ENCODE measurements at places on chromosomes 1 and 21. TPM values are rescaled to one million over a fixed set of nuclear protein-coding genes. Genes with fewer than 3 reads are reported as not detected.
A peak's percentile ranks its signal among the peaks of the same experiment; 100 is the strongest.

DNA sequence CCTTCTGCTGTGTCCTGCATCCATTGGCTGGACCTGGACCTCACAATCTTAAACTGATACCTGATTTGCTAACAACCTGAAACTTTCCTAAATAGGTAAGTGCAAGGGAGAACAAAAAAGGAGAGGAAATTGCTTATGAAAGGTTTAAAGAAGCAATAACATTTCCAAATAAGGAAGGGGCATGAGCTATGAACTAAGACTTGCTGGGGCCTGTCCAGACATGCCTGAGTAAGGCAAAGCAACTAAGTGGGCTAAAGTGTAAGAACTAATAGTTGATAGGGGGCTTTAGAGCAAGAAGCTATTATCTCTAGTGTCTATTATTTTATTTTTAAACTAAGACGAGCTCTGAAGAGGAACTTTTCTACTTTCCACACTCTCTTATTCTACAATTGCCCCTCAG is 11.6 kb downstream of the JMJD4 start:
- H3K27me3 ChIP-seq, result no peaks in the 10 kb centered on the region
- H3K27ac ChIP-seq, result no peak overlapping the region
- no peak overlapping the region for H3K4me3 ChIP-seq
- no peaks in the 10 kb centered on the region for H3K36me3 ChIP-seq
- no peak for DNase-seq
- no peaks in the 10 kb centered on the region for H3K4me1 ChIP-seq

DNA sequence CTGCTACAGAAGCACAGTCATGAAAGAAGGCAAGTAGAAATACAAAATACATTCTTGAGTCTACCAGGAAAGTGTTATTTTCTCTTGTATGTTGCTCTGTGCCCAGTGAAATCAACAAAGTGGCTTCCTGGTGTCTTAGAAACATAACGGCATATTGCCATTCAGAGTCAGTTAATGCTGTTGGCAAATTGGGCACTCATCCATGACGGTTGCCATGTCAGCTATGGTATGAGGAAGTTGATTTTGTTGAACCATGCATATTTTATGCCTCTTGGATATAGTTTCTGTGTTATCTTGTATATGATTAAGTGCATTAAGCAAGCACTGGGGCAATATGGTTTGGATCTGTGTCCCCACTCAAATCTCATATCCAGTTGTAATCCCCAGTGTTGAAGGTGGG is 153.1 kb upstream of the CXADR start:
- no peaks in the 10 kb centered on the region for H3K4me1 ChIP-seq
- no peak overlapping the region for H3K4me3 ChIP-seq
- no peak overlapping the region for H3K27ac ChIP-seq
- no peak for DNase-seq

DNA sequence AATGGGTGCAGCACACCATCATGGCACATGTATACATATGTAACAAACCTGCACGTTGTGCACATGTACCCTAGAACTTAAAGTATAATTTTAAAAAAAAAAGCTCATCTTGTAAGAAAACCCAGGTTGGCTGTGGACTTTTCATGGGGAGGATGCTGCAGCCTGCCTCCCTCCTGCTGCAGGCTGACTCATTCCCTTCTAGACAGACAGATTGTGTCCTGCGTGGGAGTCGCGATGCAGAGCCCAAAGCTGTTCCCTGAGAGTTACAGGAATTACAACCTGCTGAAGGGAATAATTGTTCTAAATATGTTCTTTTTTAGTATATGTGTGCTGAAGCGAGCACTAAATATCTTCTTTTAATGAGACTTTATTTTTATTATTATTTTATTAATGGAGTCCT is 93.2 kb downstream of the TBX19 start:
- no peak for DNase-seq
- H3K36me3 ChIP-seq, result no peaks in the 10 kb centered on the region
- no peak overlapping the region for H3K4me3 ChIP-seq
- no peaks in the 10 kb centered on the region for H3K27me3 ChIP-seq
- no peak overlapping the region for H3K27ac ChIP-seq

DNA sequence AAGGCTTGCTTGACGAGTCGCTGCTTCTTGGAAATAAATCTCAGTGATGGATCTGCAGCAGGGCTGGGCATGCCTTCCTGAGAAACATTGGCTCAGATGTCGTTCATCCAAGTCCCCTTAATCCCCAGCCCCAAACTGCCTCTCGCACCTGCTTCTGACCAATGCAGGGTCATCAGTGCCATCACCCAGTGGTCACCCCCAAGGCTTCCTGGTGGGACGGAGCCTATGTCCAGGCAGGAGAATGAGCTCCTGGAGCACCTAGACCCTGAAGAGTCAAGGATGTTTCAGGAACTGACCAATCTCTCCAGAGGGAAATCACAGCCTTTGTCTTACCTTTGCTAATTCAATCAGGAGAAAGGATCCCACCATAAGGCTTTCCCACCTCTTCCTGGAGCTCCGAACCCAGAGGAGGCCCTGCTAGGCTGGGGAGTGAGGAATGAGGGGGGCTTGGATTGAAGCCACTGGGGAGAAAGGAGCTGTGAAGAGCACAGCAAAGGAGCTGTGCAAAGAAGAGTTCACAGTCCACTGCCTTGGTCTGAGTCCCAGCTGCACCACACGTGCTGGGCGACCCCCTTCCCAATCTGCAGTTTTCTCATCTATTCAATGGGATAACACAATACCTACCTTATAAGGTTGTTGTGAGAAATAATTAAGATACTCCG is 416.1 kb downstream of the NPHP4 start:
- H3K27ac ChIP-seq, result no peak overlapping the region
- H3K4me1 ChIP-seq, result no peaks in the 10 kb centered on the region
- DNase-seq, result no peak
- no peaks in the 10 kb centered on the region for H3K27me3 ChIP-seq

Gene KCNQ4
- total RNA-seq, result 3.0 TPM

Gene SPRR2B
- total RNA-seq, result not detected

DNA sequence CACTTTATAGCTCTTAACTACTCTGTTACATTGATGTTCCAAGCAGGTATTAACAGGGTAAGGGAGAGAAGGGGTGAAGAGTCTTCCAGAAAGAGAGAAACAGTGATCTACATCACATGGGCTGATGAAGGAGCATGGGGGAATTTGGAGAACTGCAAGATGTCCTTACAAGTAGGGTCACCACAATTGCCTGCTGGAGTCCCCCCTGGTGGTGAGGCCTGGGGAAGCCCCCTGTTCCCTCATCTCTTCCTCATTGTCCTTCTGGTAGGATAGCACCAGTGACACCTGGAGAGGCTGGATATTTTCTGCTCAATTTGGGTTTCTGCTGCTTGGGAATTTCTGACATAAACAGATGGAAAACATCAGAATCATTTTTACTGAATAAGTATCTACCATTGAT is 126.6 kb downstream of the RUNX1 start:
- no peaks in the 10 kb centered on the region for H3K27me3 ChIP-seq
- DNase-seq, result no peak
- no peaks in the 10 kb centered on the region for H3K36me3 ChIP-seq
- no peak overlapping the region for H3K27ac ChIP-seq
- no peaks in the 10 kb centered on the region for H3K4me1 ChIP-seq

DNA sequence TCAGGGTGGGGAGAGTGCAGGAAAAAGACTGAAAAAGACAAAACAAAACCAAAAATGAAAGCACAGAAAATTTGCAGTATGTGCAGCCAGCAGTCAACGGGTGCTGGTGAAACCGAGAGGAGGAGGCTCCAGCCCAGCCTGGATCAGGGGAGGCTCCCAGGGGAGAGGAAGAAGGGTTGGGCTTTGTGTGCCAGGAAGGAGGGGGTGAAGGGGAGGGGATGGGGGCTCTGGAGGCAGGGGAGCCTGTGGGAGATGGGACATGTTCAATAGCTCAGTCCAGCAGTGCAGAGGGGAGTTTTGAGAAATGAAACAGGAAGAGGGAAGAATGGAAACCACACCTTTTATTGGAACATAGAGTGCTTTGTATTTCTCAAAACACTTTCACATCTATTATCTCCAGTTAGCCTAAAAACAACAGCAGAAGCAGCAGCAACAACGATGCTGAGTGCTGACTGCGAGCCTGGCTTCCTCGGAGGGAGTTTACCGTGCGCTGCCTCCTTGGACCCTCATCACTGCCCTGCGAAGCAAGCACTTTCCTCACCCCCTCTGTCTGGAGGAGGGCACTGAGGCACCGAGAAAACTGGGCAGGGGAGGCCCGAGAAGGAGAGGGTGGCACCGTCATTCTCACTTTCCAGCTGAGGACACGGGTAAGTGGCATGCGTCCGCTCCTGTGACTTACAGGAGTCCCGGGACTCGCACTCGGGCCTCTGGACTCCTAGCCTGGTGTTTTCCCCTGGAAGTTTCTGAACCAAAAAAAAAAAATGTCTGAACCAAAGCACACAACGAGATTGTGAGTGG is 62.9 kb downstream of the MDM4 start:
- 0 out of 2 replicates have a peak, but pooled peaks cover 5% of the 10 kb centered on the region for H3K27me3 ChIP-seq
- DNase-seq, result peak; percentile 59
- no peak overlapping the region for H3K4me3 ChIP-seq
- H3K36me3 ChIP-seq, result no peaks in the 10 kb centered on the region
- H3K27ac ChIP-seq, result no peak overlapping the region
- H3K4me1 ChIP-seq, result peaks cover 59% of the 10 kb centered on the region

Gene ZFYVE9
- total RNA-seq, result 26.5 TPM

Gene VWA5B1
- total RNA-seq, result 1.0 TPM

GRCh38 chr1:243447844-243448243 is 192.0 kb downstream of the SDCCAG8 start:
- no peak overlapping the region for H3K27ac ChIP-seq
- no peaks in the 10 kb centered on the region for H3K27me3 ChIP-seq
- H3K36me3 ChIP-seq, result no peaks in the 10 kb centered on the region
- DNase-seq, result no peak
- no peaks in the 10 kb centered on the region for H3K4me1 ChIP-seq

DNA sequence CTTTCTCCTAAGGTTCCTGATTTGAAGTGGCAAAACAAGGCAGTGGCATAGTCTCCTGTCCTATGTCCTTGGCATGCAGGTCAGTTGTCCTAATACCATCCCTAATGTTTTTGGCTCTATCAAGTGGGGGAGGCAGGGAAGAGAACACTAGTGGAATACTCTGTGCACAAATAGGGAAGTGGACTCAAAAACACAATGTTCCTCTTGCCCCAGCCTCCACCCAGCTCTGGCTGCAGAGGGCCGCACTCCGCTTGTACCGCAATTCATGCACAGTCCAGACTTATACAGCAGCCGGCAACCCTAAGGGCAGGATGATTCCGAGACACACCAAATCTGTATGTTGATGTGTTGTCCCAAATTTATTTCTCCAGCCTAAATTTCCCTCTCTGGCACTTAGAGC is 14.5 kb downstream of the PLEKHO1 start:
- DNase-seq, result no peak
- peak overlapping the region; percentile 75 for H3K27ac ChIP-seq
- H3K4me1 ChIP-seq, result peaks cover 26% of the 10 kb centered on the region
- H3K4me3 ChIP-seq, result no peak overlapping the region
- no peaks in the 10 kb centered on the region for H3K36me3 ChIP-seq

DNA sequence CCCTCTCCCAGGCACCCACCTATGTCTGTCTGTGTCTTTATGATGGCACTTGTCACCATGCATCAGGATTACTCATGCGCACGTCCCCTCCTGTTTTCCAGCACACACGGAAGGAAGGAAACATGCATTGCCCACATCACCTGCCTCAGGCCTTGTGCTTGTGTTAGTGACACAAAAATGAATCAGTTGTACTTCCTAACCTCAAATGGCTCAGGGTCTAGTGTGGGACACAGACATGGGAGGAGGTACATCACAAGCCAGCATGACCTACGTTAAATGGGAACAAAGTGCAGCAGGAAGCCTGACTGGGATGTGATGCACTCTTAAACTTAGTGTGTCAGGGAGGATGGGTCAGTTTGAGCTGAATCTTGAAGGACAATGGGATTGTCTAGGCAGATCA is 126.7 kb downstream of the TRABD2B start:
- no peak for DNase-seq
- no peak overlapping the region for H3K4me3 ChIP-seq
- no peaks in the 10 kb centered on the region for H3K27me3 ChIP-seq
- no peak overlapping the region for H3K27ac ChIP-seq
- H3K36me3 ChIP-seq, result no peaks in the 10 kb centered on the region

DNA sequence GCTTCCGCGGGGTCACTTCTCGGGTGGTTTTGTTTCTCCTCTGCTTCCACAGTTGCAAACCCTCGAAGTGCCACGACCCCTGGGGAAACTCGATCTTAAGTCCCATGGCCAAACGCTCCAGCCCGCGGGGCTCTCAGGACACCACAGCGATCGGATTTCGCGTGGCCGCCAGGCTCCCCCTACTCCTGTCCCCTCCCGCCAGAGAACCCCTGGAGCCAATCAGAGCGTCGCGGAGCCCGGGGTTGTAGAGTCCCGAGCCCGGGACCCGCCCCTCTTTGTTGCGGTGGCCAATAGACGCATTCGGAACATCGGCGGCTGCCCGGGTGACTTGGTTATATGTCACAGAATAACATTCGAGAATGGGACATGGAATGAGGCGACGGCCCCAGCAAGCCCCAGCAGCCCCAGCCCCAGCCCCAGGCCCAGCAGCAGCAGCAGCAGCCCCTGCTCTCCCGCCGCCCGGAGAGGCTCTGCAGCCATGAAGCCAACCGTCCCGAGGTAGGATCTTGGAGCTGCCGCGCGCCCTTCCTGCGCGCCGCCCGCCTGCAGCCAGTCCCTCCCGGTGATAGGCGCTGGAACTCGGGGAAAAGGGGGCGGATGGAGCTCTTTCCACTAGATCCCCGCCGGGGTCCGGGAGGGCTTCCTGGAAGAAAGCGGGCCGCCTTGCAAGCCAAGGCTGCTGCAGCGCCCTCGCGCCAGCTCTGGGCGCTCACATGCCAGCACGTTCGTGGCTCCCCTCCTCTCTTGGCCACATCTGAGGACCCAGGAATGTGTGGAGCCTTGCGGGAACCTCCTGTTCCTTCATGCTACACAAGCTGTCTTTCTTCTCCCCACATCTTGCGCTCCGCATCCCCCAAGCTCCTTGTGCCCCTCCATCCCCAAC is at the start of gene VASH2:
VASH2 (plus strand) TSS at position 299 of the 883 bp plus-strand sequence. CDS start 1,002 bp downstream, outside the sequence.
- peak within 1 kb of the TSS; percentile 72 for H3K27ac ChIP-seq
- peaks cover 38% of the 10 kb centered on the region for H3K36me3 ChIP-seq
- peak; percentile 96 for DNase-seq
- peaks cover 53% of the 10 kb centered on the region for H3K4me1 ChIP-seq
- H3K4me3 ChIP-seq, result peak within 1 kb of the TSS; percentile 99

DNA sequence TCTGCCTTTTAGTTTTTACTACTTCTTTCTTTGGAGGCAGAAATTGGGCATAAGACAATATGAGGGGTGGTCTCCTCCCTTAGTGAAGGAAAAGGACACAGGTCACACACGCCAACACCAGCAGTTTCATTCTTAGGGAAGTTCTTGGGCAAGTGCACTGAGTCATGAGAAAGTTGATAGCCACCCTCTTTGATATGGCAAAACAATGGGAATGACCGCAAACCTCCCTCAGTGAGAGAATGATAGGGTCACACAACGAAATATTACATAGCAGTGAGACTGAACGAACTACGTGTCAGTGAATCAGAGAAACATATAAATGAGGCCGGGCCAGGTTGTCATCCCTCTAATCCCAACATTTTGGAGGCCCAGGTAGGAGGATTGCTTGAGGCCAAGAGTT is 20.0 kb downstream of the IL6R start:
- no peaks in the 10 kb centered on the region for H3K36me3 ChIP-seq
- no peak overlapping the region for H3K4me3 ChIP-seq
- H3K4me1 ChIP-seq, result peaks cover 2% of the 10 kb centered on the region
